ENCODE measurements at places on chromosomes 5 and 9.
A peak's percentile ranks its signal among the peaks of the same experiment; 100 is the strongest.

GRCh38 chr5:109558364-109558763, 131.4 kb upstream of the MAN2A1 start:
- no peak for DNase-seq

GRCh38 chr5:151569132-151570046, 21.7 kb downstream of the FAT2 start:
- DNase-seq: peak; percentile 98

- peak; percentile 4 for DNase-seq
These were observed 277.2 kb upstream of the CDH9 start for GRCh38 chr5:27315363-27316270.

DNA sequence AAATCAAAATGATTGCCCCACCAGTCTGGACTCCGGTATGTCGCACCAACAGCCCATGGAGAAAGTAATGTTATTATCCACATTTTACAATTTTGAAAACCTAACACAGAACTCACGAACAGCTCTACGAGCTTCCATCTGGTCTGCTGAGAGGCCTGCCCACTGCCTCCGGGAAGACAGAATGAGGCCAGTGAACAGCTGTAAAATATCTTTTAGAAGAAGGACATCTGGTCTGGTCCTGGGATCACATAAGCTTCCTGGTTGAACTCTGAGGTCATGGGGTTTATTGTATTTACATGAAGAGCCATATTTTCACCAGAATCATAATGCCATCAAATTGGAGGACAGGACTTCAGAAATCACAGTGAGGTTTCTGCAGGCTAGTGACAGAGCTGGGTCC, 89.0 kb downstream of the FRMD3 start:
- DNase-seq: no peak

- DNase-seq: no peak
These were observed 53.6 kb upstream of the FST start for GRCh38 chr5:53426878-53427277.

DNA sequence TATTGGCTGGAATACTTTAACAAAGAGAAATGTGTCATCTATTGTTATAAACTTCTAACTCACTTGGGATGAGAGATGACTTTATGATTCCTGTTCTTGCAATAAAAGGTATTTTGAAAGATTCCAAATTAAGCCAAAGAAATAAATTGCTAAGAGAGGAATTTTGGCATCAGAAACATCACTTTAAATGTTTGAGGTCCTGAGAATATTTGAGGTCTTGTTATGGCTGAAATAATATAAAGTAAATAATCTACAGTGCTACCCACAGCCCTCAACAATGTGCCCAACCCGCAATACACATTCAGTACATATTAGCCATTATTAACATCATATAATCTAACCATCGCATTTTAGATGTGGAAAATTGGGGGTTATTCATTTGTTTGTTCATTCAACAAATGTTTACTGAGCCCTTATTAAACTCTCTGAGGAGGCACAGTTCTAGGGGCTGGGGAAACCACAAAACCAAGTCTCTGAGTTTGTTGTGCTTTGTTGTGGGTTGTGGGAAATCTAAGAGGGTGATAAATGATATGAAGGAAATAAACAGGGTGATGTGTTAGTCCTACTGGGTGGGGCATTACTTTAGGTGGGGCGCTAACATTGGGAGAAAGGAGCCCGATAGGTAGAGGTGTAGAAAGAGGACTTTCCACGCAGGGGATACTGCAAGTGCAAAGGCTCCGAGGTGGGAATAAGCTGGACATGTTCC, 135.2 kb upstream of the CLINT1 start:
- DNase-seq: no peak

- no peak for DNase-seq
These were observed 577.7 kb downstream of the EBF1 start for GRCh38 chr5:158521995-158522394.

GRCh38 chr5:14184082-14184481, 40.9 kb downstream of the TRIO start:
- no peak for DNase-seq

- DNase-seq: no peak
These were observed 273.1 kb downstream of the KIAA0825 start for GRCh38 chr5:94345257-94345656.

DNA sequence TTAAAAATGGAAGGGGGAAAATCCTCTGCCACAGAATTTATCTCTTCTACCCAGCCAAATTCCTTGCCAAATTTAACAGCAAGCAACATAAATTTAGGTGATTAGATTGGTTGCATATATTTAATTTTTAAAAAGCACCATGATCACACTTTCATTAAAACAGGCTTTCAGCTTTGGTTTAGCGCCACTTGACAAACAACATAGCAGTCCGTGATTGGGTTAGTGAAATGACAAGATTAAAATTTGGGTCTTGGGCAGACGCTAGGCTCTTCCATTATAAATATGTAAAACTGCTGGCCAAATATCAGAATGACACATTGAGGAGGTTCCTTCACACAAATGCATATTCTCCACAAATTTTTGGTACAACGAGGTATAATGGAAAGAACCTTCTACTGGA, 58.2 kb upstream of the CER1 start:
- no peak for DNase-seq

DNA sequence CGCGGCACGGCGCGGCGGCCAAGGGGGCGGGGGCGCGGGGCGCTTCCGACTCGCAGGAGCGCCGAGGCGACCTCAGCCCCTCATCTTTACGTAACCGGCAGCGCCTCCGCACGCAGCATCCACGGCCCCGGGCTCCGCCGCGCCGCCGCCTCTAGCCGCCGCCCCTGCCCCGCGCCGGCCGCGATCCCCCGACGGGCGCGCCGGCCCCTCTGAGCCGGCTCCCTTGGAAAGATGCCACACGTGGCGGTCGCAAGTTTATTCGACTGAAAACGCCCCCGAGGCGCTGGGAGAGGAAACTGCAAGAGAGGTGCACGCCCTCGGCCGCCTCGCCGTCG, 1.0 kb downstream of the KLF9 start:
- DNase-seq: no peak

DNA sequence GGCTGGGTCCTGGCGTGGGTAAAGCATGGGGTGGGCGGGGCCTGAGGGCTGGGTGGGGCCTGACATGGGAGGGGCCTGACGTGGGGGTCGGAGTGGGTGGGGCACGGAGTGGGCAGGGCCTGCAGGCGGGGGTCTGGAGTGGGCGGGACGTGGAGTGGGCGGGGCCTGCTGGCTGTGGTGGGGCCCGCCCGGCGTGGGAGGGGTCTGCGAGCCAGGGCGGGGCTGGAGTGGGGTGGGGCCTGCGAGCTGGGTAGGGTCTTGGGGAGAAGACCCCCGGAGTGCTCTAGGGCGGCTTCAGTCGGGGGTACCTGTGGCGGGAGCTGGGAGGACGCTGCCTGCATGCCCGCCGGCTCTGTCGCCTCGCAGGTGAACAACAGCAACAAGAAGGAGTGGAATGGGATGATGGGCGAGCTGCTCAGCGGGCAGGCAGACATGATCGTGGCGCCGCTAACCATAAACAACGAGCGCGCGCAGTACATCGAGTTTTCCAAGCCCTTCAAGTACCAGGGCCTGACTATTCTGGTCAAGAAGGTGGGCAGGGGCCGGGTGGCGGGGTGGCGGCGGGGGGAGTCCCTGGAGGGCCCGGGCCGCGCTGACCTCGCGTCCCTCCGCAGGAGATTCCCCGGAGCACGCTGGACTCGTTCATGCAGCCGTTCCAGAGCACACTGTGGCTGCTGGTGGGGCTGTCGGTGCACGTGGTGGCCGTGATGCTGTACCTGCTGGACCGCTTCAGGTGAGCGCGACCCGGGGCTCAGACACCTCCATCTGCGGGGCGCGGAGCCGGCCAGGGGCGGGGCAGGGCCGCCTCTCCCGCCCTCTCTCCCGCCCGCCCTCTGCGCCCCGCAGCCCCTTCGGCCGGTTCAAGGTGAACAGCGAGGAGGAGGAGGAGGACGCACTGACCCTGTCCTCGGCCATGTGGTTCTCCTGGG, 8.0 kb downstream of the LRRC26 start:
- DNase-seq: no peak

DNA sequence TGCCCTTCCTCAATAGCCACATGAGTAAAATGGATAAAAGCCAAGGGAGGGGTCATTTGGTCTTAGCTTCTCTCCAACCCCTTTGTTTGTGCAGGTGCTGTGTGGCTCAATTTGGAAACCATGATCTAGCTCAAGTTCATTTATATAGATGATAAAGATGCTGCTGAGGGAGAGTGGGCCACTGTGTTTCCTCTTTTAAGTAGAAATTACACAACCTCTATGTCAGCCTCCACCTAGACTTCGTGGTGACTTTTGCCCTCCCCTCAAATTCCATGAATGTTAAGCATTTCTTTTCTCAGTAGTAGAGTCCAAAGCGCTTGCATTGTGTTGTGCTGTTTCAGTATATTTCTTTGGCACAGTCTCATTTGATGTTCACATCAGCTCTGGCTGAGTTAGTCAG, 241.4 kb downstream of the ARHGAP26 start:
- peak; percentile 49 for DNase-seq

- DNase-seq: peak; percentile 35
These were observed 478.1 kb upstream of the CDH9 start for GRCh38 chr5:27516437-27516836.

DNA sequence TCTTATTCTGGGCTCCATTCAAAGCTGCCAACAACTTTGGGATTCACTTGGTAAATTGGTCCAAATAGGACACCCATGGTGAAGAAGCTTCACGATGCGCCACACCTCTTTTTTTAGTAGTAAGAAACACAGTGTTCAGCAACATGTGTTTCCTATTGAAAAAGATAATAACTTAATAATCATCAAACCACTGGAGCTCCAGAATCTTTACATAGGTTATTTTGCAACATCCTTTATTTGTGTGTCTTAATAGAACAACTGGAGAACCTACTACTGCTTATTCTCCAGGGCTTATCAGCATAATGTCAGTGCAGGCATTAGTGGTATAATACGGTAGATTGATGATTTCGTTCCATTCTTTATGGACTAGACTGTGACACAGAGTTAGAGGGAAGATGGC, 63.3 kb upstream of the DAPK1 start:
- no peak for DNase-seq

DNA sequence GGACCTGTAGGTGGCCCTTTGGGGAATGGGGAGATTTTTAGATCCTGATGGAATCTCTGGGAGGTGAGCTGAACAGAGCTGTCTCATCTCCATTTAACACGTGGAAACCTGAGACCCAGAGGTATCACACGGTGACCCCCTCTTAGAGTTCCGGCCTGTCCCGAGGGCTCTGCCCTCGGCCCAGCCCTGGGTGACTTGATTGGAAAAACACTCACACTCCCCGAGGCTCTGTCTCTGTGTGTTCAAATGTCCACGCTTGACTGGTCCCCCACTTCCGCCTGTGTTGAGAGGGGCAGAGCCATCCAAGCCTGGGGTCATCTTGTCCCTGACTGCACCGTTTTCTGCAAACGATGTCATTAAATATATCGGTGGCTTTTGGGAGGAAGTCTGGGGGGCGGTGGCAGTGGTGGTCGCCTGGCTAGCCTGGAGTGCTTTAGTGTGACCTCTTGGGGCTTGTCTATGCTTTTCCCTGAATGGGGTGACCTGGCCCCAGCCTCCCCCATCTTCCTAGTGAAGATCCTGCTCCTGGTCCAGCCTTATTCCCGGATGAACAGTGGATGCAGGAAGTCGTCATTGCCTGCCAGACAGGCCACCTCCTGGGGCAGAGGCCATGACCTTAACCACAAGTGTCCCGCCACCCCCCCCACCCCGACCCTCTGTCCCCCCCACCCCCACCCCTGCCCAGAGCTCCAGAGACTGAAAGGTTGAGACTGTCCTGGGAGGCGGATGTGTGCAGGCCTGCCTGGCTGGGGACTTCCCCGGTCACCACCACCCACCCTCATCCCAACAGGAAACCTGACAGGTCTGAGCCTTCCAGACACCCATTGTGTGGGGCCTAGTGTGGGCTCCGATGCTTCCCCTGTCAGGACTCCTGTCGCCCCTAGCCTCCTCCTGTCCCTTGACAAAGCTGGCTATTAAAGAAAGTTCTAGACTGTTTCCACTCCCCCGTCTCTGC, 5.3 kb upstream of the DAB2IP start:
- DNase-seq: peak; percentile 82

GRCh38 chr5:143182106-143182505, 221.4 kb downstream of the NR3C1 start:
- DNase-seq: no peak

DNA sequence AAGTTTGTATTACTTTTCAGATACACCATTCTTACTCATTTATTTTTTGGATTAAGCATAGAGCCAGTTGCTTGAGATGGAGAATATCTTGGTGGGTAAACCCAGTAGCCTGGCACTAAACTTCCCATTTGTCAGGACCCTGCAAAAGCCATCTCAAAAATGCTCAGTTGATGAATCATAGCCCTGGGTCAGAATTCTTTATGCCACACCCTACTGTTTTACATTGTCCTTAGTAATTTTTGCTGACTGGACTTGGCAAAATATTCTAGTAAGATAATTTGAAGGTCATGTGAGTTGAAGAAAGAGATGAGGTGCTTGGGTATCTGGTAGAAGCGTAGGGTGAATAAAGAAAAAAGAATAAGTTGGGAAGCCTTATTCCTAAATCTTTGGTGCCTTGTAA, 50.7 kb downstream of the C7 start:
- DNase-seq: no peak

DNA sequence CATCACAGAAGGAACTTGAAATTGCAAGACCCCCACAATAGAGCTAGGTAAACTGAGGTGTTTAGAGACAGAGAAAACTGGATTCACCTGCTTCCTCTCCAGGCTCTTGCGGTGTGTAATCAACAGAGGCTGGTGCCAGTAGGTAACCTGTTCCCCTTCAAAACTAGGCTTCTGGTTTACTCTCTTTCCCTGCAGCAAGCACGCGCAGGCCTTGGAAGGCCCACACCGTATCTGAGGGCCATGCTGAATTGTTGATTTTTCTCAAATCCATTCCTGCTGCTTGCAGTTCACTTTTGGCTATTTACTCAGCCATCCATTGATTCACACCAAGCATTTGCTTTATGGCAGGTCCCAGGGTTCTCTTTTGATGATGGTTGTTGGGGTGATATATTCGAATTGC, 667 bp upstream of the FRRS1L start:
- no peak for DNase-seq

DNA sequence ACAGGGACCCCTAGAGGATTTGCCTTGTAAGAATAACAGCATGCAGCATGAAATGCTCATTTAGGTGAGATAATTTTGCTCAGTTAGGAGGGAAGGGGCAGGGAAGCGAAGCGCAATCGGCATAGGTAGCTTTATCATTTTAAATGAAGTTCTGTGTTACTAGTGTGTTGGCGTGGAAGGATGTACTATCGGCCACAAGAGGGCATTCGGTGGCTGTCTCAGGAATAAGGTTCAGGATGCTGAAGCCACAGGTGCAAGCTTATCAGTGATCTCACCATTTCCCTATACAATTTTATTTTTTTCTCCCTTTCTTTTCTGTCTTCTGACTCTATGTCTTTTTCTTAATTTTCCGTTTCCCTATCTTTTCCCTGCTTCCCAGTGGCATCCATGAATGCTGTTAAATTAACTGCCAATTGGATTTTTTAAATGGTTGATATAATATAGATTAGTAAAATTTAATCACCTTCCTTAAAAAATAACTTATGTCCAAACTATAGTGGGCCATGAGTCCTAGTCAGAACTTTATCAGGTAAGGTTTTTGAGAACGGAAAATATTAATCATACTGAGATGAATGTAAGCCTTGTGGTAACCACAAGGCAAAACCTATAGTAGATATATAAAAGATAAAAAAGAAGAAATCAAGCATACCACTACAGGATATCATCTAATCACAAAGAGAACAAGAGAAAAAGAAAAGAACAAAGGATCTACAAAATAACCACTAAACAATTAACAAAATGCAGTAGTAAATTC, 1.2 kb upstream of the INSL6 start:
- DNase-seq: peak; percentile 74
